ENCODE measurements at places on chromosomes 4 and X. TPM values are rescaled to one million over a fixed set of nuclear protein-coding genes. Genes with fewer than 3 reads are reported as not detected.
A peak's percentile ranks its signal among the peaks of the same experiment; 100 is the strongest.

- no peak for DNase-seq
Observed at GRCh38 chrX:150547375-150548115, 20.9 kb upstream of the MTM1 start.

- DNase-seq = no peak
Observed at GRCh38 chrX:72145181-72145580, 13.5 kb upstream of the RTL5 start.

Gene FGF13
- 9.6 TPM for total RNA-seq

- DNase-seq = no peak
Observed at GRCh38 chrX:47840111-47840510, 3.4 kb downstream of the ZNF81 start.

Gene UBE2A
- 30.1 TPM for total RNA-seq

- no peak for DNase-seq
Observed at GRCh38 chr4:102116121-102116520, 229.2 kb downstream of the SLC39A8 start.

DNA sequence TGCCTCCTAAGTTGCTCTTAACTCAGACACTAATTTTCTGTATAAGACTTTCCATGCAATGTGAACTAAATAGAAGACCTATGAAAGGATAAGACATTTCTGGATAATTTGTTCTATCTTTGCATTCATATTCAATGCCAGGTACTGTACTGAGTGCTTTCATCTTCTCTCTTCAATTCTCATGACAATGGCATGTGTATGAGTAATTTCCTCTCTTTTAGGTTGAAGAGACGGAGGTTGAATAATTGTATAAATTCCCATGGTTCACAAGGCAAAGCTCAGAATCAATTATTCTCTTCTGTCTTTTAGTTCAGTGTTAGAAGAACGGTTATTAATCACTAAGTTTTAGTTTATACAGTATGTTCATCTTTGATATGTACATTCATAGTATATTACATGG is 29.3 kb upstream of the CFAP299 start:
- DNase-seq = no peak

Gene ZAR1
- total RNA-seq = not detected

Gene HSD17B13
- total RNA-seq = 0.04 TPM

GRCh38 chrX:38654302-38654701 is 93.0 kb downstream of the TSPAN7 start:
- no peak for DNase-seq

GRCh38 chr4:5460106-5460801 is 248.1 kb downstream of the EVC2 start:
- DNase-seq = no peak

Gene CXCL1
- total RNA-seq = 112 TPM

Gene NOX1
- not detected for total RNA-seq

- no peak for DNase-seq
Observed at GRCh38 chr4:122010610-122011009, 58.8 kb upstream of the TRPC3 start.

Gene PPEF1
- not detected for total RNA-seq

DNA sequence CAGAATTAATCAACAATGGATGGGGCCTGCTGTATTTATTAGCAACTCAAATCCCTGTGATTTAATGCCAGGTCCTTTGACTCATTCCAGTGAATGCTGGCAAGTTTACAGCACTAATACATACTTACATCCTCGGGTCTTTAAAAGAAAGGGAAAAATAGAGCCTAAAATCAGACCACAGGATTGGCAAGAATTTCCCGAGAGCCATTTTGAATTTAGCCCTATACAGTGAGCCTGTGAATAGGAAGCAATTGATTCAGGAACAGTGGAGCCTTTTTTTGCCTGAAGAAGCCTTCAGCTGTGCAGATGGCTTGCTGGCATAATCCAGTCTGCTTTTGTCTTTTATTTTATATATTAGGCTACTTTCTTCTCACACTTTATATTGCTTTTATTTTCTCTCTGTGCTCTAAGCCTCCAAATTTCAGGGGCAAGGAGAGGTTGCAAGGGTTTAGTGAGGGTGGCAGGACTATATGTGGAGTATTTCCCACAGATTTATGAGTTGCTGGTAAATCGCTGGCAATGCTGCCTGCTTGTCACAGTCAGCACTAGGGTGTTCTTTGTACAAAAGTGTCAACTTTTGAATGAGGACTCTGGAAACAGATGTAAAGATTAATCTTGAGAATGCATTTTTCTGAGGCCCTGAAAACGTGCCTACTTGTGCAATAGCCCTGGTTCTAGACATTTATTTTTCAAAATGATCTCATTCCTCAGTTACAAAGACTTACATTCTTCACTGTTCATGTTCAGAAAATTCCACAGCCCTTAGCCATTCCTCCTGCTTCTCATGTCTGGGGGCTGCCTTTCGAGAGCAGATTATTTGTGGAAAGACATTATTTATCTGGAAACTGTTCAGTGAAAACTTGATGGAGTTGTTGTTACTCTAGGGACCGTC is 303.5 kb downstream of the SPRY1 start:
- peak; percentile 61 for DNase-seq

- DNase-seq = peak; percentile 29
Observed at GRCh38 chr4:35793045-35793722, 451.1 kb downstream of the ARAP2 start.

- DNase-seq = no peak
Observed at GRCh38 chr4:112511803-112512118, 4.2 kb downstream of the NEUROG2 start.

Gene CT55
- not detected for total RNA-seq

GRCh38 chrX:149760965-149761364 is 12.9 kb upstream of the HSFX1 start:
- no peak for DNase-seq

All from kidney epithelial cell (primary cell).